ENCODE measurements at places on chromosomes 7 and 10.

DNA sequence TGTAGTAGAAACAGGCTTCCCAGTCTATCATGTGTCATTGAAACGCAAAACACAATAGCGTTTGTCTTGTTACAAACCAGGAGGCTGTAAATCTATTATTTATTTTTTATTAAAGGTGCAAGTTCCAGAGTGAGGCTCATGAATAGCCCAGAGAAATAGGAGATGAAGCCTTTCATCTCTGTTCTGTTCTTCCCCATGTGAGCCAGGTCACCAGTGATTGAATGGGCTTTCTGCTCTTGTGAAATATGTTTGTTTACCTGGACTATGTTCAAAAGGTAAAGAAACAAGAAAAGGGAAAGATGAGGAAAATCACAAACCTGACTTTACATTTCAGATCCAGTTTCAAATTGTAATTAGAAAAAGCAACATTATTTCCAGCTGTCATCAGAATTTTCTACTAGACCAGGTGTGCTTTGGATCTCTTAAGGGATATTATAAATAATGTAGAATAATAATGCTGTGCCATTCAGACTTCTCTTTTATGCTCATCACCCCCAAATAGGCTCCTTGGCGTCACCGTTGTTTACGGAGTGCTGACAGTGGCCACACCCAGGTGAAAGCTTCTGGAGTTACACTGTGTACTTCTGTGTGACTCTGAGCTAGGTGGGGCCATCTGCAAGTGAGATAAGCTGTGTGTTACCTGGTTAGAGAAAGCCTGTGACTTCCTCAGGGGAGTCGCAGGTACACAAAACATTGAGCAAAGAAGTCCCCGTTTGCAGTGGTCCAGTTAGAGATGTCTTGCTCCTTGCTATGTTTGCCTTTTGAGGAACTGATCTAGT lies 274.9 kb downstream of the SDK1 start:
- DNase-seq: no peak

- no peak for DNase-seq
These were observed 15.7 kb upstream of the ARMC3 start for GRCh38 chr10:22911889-22912762.

DNA sequence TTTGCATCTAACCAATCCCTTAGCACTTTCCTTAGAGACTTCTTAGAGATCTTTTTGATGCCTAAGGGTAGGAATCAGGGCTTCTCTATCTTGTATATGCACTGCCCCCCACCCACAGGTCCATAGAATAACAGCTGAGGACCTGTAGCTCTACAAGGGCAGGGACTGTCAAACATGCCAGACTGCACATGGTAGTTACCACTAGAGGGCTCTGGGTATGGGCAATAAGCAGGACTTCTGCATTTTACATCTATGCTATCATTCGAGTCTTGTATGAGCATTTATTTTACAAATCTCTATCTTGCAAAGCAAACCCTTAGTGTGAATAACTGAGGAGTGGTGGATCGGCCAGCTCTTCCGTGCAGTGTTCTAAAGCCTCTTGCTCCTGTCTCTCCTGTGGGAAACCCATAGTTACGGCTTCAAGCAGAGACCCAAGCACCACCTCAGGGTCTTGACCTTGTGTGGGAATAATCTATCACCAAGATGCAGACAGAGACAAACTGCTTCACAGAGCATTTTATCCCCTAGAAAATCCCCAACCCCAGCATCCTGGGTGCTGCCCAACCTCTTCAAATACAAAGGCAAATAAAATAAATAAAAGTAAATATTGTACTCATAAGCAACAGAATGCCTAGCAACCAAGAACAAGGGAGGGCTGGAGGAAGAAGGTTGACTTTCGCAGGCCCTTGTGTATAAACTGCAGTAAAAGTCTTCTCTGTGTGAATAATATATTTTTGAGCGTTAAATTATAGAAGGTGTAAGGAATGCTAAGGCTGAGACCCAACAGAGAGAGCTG lies 219.3 kb downstream of the WDR11 start:
- no peak for DNase-seq

DNA sequence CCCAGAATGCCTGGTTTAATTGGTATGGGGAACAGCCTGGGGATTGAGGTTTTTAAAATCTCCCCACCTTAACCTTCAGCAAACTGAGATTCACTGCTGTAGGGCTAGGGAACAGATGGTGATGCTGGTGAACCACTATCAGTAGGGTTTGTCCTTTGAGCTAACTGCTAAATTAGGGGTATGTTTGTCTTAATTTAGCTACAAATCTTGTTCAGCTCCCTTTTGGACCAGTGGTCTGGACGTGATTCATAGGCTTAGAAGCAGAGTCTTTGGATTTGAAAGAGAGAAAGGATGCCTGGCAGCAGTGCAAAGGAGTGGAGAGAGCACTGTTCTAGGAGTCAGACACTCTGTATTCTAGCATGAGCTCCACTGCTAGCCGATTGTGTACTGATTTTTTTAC lies 2.8 kb downstream of the HDAC9 start:
- DNase-seq: no peak

GRCh38 chr7:55124989-55125875 lies 106.4 kb downstream of the EGFR start:
- DNase-seq: no peak

GRCh38 chr7:16989811-16990413 lies 108.1 kb upstream of the AGR3 start:
- DNase-seq: no peak

- no peak for DNase-seq
These were observed 47.4 kb upstream of the MACC1 start for GRCh38 chr7:20264623-20265022.

DNA sequence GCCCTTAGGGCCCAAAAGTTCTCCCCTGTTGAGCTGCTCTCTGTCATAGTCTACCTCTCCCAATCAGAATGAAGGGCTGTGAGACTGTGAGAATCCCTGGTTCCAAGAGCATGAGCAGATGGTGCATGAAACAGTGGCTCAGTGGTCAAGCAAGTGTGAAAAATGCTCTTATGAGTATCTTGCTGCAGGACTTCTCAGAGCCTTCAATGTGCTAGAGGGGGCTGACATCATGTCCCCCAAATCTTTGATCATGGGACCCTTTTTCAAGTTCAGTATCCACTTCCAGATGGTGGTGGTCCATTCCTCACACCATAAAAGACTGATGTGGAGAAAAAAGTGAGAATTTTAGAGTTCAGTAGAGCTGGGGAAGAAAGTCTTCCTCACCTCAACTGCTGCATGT lies 265.3 kb upstream of the HABP2 start:
- no peak for DNase-seq

- DNase-seq: no peak
These were observed 724.6 kb downstream of the AUTS2 start for GRCh38 chr7:70322856-70323255.

DNA sequence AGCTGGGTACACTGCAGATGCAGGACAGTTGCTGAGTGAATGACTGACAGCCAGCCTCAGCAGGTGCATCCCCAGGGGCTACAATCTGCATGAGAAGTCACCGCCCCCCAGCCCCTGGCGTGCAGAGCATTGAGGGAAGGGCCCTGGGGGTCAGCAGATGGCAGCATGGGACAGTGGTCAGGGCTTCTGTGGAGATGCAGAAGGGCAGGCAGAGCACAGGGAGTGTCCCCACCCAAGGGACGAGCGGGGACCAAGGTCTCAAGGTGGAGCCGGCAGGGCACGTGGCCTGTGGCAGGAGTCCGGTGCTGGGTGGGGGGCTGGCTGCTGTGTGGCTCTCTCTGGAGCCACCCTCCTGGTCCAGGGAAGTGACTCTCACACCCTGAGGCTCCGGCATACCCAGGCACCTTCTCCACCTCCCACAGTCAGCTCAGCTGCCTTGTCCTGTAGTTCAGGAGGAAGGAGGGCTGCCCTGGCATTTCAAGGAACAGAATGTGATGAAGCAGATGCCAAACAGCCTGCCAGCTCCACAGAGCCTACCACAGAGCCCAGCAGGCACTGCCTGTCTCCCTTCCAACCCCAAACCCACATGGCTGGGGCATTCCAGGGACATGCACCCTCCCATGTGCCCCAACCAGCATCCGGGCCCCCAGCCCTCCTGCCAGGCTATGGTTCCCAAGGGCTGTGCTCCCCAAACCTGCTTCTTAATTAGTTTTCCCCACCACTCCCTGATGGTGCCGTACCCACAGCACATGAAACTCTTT lies 114.5 kb downstream of the TMEM130 start:
- no peak for DNase-seq

DNA sequence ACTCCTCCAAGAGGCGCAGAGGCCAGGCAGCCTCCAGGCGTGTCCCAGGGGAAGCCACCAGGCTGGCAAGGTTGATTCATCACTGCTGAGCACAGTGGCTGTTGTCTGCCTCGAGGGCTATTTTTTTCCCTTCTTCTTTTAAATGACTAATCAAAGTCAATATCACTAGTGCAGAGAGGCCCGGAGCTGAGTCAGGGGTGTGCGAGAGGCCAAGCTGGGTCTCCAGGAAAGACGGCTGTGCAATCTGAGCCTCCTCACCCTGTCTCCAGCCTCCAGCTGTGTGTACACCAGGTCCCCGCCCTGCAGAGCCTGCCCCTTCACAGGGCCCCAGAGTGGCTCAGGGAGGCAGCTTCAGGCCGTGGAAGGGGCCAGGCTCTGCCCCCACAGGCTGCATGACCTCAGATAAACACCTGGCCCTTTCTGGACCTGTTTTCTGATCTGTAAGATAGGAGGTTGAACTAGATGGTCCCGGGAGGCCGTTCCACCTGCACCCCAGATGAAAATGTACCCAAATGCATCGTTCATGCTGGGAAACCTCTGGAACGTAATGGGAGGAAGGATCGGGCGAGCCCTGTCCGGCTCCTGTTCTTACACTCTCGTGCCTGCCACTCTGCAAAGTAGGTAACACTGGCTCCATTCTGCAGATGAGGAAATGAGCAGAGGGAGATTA lies 3.7 kb downstream of the STX1A start:
- DNase-seq: no peak

- no peak for DNase-seq
These were observed 270.5 kb upstream of the PLPP4 start for GRCh38 chr10:120186506-120186905.

Measured in stimulated activated CD8-positive, alpha-beta memory T cell treated with anti-CD3 and anti-CD28 coated beads, Interleukin-2, amount 100 ng/mL, for 1 hour (primary cell).